ENCODE measurements at places on chromosomes 6 and 20.

DNA sequence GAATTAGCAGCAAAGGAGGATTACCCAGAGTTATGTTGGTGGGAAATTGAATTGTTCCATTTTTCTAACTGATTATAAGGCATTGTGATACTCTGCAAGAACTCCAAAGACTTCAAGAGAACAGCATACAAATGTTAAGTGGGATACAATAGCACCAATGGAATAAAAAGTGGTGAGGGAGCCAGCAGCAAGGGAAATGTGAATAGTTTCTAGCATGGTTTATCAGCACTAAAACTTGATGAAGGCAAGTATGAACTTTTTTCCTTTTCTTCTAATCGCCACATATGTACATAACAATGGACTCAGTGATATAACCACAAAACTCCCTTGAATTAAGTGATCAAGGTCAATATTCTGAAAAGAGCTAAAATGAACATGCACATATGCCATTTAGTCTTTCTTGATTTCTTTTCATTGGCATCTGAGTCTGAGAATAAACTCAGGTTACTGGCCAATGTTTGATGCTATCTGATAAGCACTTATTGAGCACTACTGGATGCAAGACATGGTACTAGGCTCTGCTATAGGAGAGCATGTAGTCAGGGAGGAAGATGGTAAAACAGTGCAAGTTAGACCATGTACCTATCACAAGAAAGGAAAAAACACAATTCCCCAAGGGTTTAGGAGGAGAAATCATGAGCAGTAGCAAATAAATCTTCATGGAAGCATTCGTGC, 36.6 kb upstream of the NOX3 start:
- DNase-seq = no peak

GRCh38 chr20:9610665-9611064, 96.3 kb downstream of the LAMP5 start:
- DNase-seq = no peak

GRCh38 chr6:38016824-38017223, 197.3 kb downstream of the ZFAND3 start:
- no peak for DNase-seq

GRCh38 chr6:153096792-153097191, 34.3 kb downstream of the RGS17 start:
- DNase-seq = no peak

- no peak for DNase-seq
Measured at GRCh38 chr6:74167511-74167910, 471.5 kb downstream of the CD109 start.

- no peak for DNase-seq
Measured at GRCh38 chr6:16425881-16426615, 187.7 kb downstream of the GMPR start.

- no peak for DNase-seq
Measured at GRCh38 chr20:36847009-36847709, 28.8 kb upstream of the TLDC2 start.

All from T-helper 1 cell (primary cell).